ENCODE measurements at places on chromosomes 16 and 17.
A peak's percentile ranks its signal among the peaks of the same experiment; 100 is the strongest.

DNA sequence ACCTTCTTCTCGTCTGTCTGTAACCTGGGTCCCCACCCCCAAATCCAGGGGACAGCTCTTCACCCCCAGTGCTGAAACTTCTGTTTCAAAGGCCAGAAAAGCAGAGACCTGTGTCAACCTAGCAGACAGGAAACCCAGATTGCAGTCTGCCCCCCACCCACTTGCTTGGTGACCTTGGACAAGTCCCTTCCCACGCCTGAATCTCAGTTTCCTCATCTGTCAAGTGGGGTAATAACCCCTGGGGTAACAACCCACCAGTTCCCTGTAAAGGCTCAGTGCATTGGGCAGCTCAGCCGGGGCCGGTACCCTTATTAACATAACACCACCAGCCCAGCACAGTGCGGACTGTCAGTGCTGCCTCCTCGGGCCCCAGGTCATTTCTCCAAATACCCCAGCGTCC is 1.3 kb downstream of the STX1B start:
- H3K4me1 ChIP-seq: peaks cover 10% of the 10 kb centered on the region
- H3K36me3 ChIP-seq: no peaks in the 10 kb centered on the region
- DNase-seq: no peak
- no peak overlapping the region for H3K4me3 ChIP-seq
- no peaks in the 10 kb centered on the region for H3K27me3 ChIP-seq

DNA sequence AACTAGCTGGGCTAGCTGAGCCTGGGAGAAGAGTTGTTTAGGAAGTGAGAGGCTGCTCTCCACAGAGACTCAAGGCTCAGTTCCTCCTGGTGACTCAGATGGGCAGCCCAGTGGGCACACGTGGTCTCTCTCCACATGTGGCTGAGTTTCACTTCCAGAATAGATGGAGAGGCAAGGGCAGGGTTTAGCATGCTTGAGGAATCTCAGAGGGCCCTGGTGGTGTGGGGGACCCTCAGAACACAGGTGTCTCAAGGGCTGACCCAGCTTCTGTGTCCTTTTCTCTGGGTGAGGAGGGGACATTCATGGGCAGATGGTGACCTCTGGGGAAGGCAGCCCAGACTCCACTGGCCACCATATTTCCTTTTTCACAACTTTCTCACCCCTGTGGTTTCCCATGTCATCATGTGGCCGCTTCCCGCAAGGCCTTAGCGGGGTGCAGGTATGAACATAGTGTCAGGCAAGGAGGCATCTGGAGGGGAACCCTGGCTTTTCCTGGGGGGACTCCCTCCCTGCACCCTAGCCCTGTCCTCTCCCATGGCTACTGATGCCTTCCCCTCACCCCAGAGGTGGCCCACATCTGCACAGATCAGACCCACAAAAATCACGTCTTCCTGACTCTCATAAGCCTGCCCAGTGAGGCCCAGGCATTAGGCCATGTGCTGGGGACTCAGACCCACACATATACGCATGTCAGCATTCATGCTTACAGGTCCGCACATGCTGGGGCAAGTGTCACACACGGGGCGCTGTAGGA is 3.3 kb downstream of the GRN start:
- no peak overlapping the region for H3K4me3 ChIP-seq
- H3K27me3 ChIP-seq: no peaks in the 10 kb centered on the region
- H3K27ac ChIP-seq: peak overlapping the region; percentile 85
- peak; percentile 91 for DNase-seq
- peaks cover 40% of the 10 kb centered on the region for H3K36me3 ChIP-seq
- H3K4me1 ChIP-seq: peaks cover 57% of the 10 kb centered on the region

DNA sequence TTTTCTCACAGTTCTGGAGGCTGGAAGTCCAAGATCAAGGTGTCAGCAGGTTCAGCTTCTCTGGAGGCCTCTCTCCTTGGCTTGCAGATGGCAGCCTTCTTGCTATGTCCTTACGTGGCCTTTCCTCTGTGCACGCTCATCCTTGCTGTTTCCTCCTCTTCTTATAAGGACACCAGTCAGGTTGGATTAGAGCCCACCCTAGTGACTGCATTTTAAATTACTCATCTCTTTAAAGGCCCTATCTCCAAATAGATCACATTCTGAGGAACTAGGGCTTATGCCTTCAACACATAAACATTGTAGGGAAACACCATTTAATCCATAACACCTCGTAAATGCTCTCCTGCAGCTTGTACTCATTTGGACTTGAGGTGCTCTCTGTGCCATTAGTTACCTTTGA is 36.3 kb downstream of the DHRS7C start:
- no peaks in the 10 kb centered on the region for H3K36me3 ChIP-seq
- DNase-seq: no peak
- H3K4me3 ChIP-seq: no peak overlapping the region
- no peaks in the 10 kb centered on the region for H3K4me1 ChIP-seq
- H3K27me3 ChIP-seq: no peaks in the 10 kb centered on the region
- H3K27ac ChIP-seq: no peak overlapping the region

DNA sequence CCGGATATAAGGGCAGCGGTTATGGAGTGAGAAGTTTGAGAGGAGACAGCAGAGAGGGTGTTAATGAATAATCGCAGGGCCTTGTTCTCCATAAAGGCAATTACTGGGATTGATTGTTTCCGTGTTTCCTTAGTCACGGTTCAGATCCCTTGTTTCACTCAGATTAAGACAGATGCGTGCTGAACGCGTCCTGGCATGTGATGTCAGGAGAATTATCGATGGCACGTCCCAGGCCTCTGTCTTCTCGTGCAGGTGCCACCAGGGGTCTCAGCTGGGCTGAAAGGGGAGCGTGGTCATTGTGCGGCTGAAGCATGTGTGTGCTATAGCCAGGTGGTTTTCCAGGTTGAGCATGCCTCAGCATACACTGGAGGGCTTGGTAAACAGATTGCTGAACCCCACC is 142.4 kb upstream of the NOL11 start:
- no peaks in the 10 kb centered on the region for H3K4me1 ChIP-seq
- no peaks in the 10 kb centered on the region for H3K27me3 ChIP-seq
- peak; percentile 43 for DNase-seq
- H3K4me3 ChIP-seq: no peak overlapping the region
- H3K36me3 ChIP-seq: no peaks in the 10 kb centered on the region

GRCh38 chr16:57725151-57725550 is 10.4 kb upstream of the KATNB1 start:
- DNase-seq: no peak
- no peaks in the 10 kb centered on the region for H3K36me3 ChIP-seq
- H3K4me1 ChIP-seq: peaks cover 8% of the 10 kb centered on the region
- H3K27me3 ChIP-seq: no peaks in the 10 kb centered on the region
- no peak overlapping the region for H3K4me3 ChIP-seq

All from B cell (primary cell).